ENCODE measurements at places on chromosomes 5 and 9.

DNA sequence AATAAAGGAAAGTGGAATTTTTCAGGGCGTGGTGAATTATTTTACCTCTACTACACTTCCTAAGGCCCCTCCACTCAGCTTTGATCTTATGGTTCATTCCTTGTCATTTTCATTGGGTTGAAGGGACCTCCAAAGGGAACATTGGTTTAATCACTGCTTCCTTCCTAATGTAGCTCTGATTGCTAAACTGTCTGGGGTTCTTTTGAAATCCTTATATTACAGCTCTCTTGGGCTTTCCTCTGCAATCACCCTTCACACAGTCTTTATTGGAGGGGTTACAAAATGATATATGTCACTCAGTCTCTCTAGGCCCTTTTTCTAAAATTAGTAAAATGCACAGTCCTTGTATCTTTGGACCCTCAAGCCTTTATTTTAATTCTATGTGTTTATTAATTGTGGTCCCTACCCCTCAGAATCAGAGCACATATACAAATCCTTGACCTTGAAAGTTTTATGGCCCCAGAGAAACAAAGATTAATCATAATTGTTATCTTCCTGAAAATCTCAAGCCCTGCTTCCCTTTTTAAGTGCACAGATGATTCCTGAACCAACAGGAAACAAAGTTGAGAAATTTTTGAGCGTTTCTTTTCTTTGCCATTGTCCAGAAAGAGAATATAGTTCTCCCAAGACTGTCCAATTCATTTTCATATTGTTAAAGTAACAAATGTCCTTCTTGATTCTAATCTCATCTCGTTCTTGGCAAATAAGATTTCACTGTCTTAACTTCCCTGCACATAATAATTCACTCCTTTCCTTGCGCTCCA is 330.0 kb downstream of the ARRDC3 start:
- DNase-seq, result no peak

- no peak for DNase-seq
These were observed 8.4 kb upstream of the RUSC2 start for GRCh38 chr9:35481347-35481975.

- DNase-seq, result no peak
These were observed 9.0 kb downstream of the CREBRF start for GRCh38 chr5:173065155-173065554.

DNA sequence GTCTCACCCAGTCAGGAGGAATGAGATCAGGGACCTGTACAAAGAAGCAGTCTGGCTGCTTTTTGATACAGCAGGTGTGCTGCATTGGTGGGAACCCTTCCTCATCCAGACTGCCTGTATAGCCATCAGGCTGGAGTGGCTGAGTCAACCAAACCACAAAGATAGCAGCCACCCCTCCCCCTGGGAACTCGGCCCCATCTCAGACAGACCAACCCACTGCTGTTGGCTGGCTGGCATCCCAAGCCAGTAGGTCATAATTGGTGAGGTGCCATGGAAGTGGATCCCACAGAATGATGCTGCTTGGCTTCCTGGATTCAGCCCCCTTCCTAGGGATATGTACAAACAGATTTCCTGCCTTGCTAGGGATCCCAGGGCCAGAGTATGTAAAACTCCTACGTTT is 60.9 kb downstream of the YTHDC2 start:
- no peak for DNase-seq

- no peak for DNase-seq
These were observed 1195.9 kb upstream of the ACO1 start for GRCh38 chr9:31188496-31188895.

DNA sequence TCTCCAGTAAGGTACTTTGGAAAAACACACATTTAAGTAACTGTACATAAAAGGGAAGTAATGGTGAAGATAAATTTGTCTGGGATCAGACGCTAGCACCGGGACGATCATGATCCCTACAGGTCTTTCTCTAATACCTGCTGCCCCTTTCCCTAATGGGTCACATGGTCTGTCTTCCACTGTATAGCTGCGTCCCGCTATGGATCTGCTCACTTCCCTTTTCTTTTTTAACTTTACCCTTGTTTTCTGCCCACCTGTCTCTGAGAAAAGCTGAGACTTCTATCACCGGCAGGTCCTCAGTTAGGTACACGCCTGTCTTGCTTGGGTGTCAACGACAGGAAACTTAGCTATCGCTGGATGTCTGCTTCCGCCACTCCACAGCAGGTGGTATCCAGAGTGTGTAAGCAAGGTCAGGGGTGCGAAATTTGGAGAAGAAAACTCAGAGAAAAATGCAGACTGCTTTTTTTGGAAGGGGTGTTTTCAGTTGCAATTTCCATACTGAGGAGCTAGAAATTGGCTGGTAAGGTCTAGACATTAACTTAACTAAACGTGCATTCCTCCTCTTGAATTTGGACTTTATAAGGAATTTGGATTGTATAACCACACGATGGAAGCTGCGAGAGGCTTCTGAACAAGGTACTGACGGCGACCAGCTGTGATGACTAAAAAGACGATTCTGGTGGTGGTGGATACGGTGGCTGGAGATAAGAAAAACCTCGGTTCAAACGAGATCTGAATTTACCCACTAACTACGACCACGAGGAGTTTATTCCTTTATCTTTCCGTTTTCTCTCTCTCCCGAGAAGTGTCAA is 1.1 kb upstream of the ICE1 start:
- no peak for DNase-seq

- DNase-seq, result no peak
These were observed 216.2 kb downstream of the PTPRD start for GRCh38 chr9:10396615-10397014.

DNA sequence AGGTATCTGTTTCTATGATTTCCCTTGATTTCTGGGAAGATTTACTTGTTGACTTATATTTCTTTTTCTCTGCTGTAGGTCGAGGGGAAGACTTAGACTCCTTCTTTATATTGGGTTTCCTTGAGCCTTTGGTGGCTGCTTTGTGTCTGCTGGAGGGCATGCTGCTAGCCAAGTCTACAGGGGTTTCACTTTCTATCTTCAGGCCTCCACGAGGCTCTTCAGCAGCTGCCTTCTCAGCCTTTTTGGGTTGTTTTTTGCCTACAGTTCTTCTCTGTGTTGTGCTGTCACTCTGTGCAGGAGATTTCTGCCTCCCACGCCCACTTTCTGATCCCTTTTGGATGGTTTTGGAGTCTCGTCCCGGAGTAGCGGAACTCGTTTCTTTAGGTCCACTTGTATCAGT is 23.2 kb downstream of the LEAP2 start:
- DNase-seq, result no peak

GRCh38 chr9:109520475-109521132 is 22.5 kb upstream of the PTPN3 start:
- DNase-seq, result no peak

DNA sequence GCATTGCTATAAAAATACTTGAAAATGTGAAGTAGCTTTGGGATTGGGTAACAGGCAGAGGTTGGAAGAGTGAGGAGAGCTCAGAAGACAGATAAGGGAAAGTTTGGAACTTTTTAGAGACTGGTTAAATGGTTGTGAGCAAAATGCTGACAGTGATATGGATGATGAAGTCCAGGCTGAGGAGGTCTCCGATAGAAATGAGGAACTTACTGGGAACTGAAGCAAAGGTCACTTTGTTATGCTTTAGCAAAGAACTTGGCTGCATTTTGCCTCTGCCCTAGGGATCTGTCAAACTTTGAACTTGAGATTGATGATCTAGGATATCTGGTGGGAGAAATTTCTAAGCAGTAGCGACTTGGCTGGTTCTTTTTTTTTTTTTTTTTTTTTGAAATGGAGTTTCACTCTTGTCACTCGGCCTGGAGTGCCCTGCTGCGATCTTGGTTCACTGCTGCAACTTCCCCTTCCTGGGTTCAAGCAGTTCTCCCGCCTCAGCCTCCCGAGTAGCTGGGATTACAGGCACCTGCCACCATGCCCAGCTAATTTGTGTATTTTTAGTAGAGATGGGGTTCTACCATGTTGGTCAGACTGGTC is 998.9 kb downstream of the TLE1 start:
- DNase-seq, result no peak

DNA sequence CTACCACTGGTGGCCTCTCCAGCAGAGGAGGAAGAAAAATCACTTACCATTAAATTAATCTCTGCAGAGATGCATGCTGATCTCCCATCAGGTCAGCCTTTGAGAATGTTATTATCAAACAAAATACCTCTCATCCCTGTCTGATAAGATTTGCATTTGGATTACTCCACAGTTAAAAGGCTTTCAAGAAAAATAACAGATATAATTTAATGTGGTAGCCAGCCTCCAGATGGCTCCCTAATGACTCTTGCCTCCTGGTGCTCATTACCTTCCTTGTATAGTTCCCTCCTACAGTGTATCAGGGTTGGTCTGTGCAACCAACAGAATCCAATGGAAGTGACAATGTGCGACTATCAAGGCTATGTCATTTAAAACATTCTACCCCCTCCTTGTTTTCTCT is 63.6 kb upstream of the TNPO1 start:
- DNase-seq, result no peak

GRCh38 chr9:129983891-129984290 is 59.1 kb downstream of the FNBP1 start:
- no peak for DNase-seq

DNA sequence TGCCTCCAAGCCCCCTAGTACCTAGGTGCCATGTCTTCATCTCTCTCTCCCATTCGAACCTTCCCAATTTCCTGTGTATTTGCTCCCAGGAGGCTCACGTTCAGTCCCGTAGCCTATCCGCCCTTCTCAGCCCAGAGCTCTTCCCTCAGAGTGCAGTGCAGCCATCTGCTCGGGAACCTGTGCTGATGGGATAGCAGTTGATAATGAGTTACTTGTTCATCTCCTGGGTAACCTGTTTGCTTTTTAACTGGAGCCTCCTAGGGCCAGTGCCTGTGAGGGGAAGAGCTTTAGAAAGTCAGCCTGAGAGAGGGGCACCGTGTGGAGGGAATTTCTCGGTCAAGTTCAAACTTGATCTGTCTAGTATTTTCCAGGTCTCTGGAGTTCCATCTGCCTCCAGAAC is 229.8 kb upstream of the IL12B start:
- no peak for DNase-seq

GRCh38 chr9:126985870-126986498 is 71.4 kb downstream of the RALGPS1 start:
- DNase-seq, result peak; percentile 48

DNA sequence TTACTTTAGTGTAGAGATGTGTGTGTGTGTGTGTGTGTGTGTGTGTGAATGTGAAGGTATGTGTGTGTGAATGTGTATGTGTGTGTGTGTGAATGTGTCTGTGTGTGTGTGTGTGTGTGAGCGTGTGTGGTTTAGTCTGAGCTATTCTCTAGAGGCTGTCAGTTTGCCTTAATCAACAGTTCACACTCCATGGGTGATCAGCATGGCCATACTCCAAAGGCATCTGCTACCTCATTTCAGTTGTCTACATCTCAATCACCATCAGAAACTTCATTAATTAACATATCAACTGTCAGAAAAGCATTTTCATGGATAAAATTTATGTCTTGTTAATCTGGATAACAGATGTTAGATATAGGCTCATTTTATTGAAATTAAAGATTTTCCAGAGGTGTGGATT is 103.1 kb upstream of the PTPN3 start:
- no peak for DNase-seq

GRCh38 chr5:170681013-170681433 is 102.5 kb upstream of the GABRP start:
- peak; percentile 9 for DNase-seq

- DNase-seq, result no peak
These were observed 213.3 kb downstream of the DNAH5 start for GRCh38 chr5:13731121-13731628.

DNA sequence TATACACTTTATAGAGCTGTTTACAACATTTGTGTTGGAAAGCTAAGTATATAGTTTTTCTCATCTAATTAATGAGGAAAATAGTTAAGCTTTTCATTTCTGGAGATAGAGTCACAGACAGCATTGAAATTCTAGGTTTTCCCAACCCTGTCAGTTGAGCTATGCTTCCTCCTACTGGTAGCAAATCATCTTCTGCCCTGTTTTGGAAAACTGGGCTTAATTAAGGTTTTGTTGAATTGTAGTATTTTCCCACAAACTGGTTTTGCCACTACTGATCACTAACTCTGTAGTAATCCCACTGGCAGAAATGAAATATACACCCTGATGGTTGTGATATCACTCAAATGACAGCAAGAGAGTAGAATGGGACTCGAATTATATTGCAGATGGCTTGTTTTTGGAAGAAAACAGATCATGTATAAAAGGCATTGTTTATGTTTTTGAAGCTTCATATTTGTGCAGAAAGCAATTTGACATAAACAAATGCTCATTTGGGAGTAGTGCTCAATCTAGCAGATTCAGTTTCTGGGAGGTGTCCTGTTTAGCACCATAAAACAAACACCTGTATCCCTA is 46.6 kb downstream of the CD180 start:
- no peak for DNase-seq

DNA sequence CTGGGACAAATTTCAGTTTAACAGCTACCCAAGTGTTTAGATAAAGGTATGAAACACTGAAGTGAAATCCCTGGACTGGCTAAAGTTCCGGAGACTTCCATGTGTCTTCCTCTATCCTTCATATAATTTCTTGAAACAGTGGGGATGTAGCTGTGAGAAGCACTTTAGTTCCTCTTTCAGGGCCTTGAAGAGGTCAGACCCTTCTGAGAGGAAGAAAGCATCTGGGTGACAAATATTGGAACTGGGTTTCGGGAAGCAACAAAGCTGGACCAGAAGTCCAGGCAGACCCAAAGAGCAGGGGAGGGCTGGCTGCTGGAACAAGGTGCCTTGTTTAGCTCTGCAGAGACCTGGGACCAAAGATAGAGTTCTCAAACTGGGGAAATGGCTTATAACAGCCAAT is 75.4 kb upstream of the ZFAND5 start:
- no peak for DNase-seq

- DNase-seq, result no peak
These were observed 59.1 kb downstream of the TLR4 start for GRCh38 chr9:117763314-117763713.

DNA sequence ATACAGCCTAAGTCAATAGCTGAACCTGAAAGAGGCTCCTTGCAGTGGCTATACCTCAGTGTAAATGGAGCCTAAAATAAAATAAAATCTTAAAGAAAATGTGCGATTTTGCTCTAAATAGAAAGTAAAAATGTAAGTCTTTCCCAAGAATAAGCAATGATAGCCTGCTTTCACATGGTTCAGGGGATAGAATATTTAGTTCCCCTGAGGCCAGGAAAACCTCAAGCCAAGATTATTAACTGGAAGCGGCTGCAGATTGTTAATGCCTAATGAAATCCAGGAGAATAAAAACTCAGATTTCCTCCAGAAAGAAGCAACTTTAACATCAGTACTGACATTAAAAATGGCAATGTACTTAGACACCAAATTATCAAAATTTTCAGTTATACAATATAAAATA is 463.7 kb downstream of the CYLC2 start:
- no peak for DNase-seq

DNA sequence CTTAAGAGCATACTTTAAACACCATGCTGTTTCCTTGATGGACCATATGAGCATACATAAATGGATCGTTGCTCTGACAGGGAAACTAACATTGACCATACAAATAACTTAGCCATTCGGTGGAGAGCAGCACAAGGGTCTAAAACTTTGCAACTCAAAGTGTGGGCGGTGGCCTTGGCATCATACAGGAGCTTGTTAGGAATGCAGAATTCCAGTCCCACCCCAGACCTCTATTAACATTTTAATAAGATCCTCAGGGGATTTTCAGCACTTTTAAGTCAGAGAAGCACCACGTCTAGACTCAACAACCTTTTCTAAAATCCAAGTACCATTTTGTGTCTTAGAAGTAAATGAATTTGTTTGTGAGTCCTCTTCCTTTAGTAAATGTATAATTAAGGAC is 260.9 kb downstream of the EBF1 start:
- no peak for DNase-seq

Data from stimulated activated CD4-positive, alpha-beta T cell treated with anti-CD3 and anti-CD28 coated beads, Interleukin-1b, Interleukin-23, amount 100 ng/mL, for 1 hour (primary cell).